Stimulated activated CD8-positive, alpha-beta memory T cell treated with anti-CD3 and anti-CD28 coated beads, Interleukin-4, amount 100 ng/mL, for 48 hours (primary cell): ENCODE measurements at places on chromosomes 11 and 22.

GRCh38 chr11:18225913-18226312 is 10.7 kb downstream of the SAA4 start:
- no peak for DNase-seq

- DNase-seq = peak; percentile 51
Measured at GRCh38 chr11:102420547-102420946, 32.0 kb downstream of the TMEM123 start.

GRCh38 chr11:75351791-75352587 is 528 bp upstream of the ARRB1 start:
- peak; percentile 60 for DNase-seq

- peak; percentile 39 for DNase-seq
Measured at GRCh38 chr22:29457730-29458129, 19.3 kb downstream of the RFPL1 start.

DNA sequence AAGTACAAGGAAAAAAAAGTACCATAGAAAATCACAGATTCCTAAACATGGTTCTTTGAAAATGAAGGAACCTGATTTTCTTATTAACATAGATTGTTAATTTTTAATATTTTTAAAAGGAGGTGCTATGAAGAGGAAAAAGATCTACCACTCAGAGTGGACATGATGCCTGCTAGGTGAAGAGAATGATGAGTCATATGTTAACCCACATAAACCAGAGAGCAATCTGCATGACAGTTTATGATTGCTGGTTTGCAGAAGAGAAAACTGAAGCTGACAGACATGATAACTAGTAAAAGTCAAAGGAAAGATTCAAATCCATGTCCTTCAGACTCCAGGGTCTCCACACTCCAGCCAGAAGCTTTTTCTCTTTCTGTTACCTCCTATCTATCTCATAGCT is 1231.7 kb downstream of the LRRC4C start:
- DNase-seq = no peak

DNA sequence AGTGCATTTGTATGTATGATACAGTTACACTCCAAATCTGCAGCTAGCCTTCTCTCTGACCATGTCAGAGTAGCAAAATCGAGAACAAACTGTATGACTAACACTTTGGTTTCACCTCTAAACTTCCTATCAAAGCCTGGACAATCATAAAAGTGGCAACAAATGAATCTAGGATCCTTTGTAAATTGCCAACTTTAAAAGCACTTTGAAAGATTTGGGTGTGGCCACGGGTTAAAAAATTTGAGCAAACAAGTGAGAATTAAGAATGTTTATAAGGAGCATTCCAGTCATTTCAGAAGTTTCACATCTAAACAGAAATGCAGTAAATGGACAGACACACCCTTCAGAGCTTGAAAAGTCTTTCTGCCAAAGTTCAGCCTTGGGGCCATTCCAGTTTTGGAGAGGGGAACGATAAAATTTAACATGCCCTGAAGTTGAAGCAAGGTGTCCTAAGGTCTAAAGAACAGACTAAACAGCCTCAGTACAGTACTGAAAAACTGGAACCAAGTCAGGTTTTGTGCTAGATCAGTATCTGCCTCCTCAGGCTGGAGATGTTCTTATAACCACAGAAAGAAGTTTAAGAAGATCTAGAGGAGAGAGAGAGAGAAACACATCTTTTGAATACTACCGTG is 181.9 kb upstream of the BDNF start:
- no peak for DNase-seq

DNA sequence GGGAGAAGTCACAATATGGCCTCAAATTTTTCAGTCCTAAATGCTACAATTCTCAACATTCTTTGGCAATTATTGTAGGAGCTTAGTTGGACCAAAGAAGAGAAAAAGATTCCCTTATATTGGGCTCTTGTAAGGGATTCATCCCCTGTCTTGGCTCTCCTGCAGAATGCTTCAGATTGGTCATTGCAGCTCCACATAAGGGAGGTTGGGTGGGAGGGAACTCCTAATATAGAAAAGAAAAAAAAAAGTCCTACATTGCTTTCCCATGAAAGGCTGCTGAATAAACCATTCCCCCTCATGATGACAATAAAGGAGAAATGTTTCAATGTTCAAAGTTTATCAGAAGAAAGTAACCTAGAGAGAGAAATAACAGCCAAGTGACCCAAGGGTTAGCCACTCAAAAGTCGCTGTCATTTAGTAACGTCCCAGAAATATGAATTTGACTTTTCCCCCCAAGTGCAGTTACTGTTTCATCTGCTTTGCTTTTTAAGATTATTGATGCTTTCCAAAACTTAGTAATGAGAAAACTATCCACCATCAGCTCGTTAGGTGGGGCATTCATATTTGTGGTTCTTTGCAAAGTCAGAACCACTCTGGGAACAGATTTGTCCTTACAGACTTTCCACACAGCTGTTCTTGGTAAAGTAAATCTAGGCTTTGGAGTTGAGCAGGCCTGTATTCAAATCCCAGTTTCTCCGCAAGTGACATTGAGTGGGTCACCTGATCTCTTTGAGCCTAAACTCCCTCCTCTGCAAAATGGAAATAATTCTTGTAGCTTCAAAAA is 5.0 kb upstream of the SLC1A2 start:
- DNase-seq = no peak

- no peak for DNase-seq
Measured at GRCh38 chr11:72236774-72237111, 7.2 kb downstream of the PHOX2A start.

- no peak for DNase-seq
Measured at GRCh38 chr11:112459001-112459400, 198.3 kb upstream of the PLET1 start.

GRCh38 chr11:117868815-117869561 is 7.5 kb downstream of the FXYD6 start:
- DNase-seq = no peak

DNA sequence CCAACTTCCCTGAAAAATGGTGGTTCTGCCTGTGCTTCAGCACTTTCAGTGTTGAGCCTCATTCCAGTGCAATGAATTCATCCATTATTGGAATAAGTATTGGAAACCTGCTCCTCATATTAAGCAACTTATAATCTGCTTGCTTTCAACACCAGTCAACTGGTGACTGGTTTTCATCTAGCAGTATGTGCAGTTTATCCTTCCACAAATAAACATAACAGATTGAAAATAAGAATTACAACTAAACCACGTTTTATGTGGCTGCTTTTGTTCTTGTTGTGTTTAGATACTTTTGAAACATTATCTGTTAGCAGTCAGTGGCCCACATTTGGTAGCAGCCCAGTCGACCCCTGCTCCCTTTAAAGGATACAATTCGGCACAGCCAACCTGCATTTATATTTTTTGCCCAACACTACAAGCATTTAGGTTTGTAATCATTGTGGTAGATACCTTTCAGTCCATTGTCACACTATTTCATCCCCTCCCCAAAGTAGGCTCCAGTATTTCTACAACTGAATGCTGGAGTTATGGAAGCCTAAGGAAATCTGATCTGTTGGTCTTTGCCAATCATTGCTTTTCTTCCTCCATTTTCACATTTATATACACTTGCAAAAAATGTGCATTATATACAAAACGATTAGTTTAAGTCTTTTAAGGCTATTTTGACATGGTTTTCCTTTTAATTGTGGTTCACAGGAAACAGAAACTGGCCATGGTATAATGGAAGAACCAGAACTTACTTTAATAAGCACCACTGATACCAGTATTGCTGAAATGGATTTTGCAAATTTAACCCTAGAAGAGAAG is 13.1 kb downstream of the TAF1D start:
- DNase-seq = no peak

DNA sequence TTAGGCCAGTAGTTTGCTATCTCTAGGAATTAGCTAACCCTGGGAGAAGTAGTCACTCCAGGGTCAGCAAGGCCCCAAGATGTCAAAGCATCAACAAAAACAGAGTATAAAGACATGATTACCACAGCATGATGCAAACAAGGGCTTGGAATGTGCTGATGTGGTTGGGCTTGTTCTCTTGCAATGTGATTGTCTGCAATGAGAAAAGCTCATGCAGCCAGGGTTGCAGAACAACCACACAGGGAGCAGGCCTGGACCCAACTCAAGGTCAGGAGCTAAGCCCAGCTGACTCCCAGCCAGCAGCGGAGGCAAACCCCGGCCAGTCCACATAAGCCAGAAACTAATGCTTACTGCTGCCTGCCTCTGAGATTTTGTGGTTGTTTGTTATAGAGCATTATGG is 132.4 kb upstream of the ZC3H12C start:
- DNase-seq = no peak

GRCh38 chr11:43557553-43558110 is 122.9 kb upstream of the HSD17B12 start:
- DNase-seq = no peak

- DNase-seq = no peak
Measured at GRCh38 chr22:17083255-17083654, 1.5 kb upstream of the IL17RA start.

- DNase-seq = no peak
Measured at GRCh38 chr11:8231979-8232378, 31.7 kb downstream of the LMO1 start.

GRCh38 chr11:131644204-131644795 is 273.9 kb downstream of the NTM start:
- DNase-seq = no peak

GRCh38 chr22:41501209-41501608 is 32.3 kb downstream of the ACO2 start:
- DNase-seq = no peak

DNA sequence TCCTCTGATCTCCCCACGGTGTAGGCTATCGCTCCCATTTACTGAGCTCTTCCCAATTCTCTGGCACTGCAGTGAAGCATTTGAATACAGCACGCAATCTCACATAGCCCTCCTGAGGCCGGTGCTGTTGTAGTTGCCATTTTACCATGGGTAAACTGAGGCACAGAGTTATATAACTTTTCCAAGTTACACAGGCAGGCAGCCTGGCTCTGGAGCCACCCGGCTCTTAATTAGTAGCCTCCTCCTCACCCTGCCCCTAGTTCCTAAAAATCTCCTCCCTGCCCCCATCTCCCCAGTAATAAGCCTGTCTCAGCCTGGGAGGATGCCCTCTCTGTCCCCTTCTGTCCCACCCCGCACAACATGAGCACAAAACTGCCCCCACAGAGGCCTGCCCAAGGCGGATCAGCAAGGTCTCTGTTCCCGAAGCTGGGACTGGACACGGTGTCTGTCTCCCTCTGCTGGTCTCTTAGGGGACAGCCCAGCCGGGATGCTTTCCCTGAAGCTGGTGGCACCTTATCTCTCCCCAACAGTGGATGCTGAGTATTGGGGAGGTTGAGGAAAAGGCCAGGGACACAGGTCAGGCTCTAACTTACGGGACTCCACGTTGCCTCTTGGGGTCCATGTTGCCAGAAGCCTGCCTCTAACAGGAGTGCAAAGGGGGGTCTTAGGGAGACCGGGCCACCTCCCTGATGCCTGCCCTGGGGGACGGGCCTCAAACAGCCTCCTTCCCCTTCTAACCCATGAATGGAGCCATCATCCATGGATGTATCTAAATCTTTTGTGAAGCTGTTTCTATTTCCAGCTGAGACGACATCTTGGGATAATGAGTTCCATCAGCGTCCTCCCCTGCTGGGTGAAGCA is 9.1 kb upstream of the CLCF1 start:
- peak; percentile 91 for DNase-seq

- DNase-seq = peak; percentile 27
Measured at GRCh38 chr22:26259510-26259909, 90.2 kb downstream of the SEZ6L start.

GRCh38 chr11:20048707-20049106 is 111.6 kb downstream of the DBX1 start:
- no peak for DNase-seq

DNA sequence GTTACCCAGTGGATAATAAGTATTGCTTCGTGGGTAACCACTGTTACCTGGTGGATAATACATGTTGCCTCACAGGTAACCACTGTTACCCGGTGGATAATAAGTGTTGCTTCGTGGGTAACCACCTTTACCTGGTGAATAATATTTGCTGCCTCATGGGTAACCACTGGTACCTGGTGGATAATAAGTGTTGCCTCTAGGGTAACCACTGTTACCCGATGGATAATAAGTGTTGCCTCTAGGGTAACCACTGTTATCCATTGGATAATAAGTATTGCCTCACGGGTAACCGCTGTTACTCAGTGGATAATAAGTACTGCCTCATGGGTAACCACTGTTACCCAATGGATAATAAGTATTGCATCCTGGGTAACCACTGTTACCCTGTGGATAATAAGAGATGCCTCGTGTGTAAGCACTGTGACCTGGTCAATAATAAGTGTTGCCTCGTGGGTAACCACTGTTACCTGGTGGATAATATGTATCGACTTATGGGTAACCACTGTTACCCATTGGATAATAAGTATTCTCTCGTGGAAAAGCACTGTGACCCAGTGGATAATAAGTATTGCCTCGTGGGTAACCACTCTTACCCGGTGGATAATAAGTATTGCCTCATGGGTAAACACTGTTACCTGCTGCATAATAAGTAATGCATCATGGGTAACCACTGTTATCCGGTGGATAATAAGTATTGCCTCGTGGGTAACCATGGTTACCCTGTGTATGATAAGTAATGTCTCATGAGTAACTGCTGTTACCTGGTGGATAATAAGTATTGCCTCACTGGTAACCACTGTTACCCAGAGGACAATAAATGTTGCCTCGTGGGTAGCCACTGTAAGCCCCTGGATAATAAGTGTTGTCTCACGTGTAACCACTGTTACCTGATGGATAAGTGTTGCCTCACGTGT is 20.1 kb upstream of the NXPE4 start:
- no peak for DNase-seq

DNA sequence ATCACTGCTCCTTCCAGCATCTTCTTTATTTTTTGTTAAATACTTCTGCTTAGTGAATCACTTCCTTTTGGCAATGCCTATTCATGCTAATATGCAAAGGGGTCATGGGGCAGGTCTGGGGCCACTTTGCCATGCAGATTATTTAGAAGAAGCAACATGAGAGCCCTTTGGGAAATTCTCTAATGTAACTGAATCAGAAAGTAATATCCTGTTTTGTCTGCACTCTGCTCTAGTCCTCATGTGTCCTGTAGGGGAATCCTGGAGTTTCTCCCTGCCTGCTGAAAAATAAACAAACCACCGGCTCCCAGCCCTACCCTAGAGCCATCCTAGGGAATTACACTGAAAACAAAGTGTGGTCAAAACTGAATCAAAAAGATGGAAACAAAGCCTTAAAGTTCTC is 176.5 kb upstream of the POU2AF2 start:
- no peak for DNase-seq

DNA sequence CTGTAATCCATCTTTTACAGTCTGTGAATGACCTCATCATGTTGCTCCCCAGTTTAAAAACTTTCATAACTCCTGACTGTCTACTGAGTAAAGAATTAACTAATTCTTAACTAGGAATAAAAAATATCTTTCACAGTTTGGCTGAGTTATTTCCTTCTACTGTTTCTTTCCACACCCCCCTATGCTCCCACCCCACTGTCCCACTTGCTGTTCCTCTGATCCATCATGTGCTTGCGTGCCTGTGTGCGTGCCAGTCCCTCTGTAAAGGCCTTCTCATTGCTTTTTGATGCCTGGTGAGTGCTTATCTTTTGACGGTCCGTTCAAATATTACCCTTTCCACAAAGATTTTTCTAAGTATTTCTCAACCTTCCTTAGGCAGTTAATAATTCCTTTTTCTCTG is 55.6 kb downstream of the ATG16L2 start:
- DNase-seq = no peak

DNA sequence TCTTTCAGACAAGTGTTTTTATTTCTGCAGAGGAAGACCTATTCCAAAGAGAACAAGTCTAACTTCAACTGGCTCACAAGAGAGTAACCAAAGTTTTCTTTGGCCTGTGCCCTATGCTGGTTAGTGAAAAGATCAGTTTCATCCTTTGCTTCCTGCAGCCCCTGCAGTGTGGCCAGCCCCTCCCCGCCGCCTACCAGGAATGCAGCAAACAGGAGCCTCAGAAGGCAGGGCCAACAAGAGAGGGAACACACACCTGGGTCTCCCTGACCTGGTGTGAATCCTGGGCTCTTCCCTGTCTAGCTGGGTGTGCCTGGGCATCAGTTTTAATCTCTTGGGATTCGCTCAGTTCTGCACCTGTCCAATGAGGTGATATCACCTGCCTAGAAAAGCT is 21.5 kb upstream of the SCARF2 start:
- DNase-seq = no peak
